Retinal pigment epithelial cell (primary cell): ENCODE measurements at places on chromosomes 12 and 14.

DNA sequence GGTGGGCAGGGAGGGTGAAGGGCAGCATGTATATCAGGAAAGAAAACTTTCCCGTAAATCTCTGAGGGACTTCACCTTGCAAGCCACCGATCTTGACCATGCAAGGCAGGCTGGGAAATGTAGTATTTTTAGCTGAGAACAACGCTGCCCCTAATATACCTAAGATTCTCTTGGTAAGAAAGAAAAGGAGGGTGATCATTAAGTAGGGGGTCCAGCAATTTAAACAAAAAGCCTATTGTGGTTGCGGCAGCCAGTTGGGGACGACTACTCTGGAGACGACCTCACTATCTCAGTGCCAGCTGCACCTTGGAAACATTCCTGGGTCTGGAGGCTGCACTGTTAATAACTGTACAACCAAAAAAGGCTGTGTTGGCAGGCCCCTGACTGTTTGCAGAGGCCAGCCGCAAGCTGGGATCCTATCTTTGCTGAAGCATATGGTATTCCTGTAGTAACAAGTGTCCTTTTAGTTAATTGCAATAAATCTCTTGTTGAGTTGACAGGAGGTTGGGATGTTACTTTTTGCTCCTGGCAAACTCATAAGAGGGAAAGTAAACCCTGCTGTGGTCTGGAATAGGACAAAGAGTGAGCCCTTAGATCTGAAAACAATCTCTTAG lies 6.4 kb downstream of the APOLD1 start:
- no peak for DNase-seq

- DNase-seq = no peak
Observed at GRCh38 chr14:61122862-61123261, 141.8 kb downstream of the SLC38A6 start.

DNA sequence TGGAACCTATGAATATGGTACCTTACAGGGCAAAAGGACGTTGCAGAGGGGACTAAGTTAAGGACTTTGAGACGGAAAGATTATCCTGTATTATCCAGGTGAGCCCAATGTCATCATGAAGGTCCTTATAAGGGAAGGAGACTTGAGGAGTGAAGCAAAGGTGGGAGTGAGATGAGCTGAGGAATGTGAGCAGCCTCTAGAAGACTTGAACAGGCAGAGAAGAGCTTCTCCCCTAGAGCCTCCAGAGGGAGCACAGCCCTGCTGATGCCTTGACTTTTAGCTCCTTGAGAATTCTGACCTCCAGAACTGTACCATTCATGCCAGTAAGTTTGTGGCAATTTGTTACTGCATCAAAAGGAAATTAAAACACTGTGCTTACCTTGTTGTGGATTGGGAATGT lies 41.8 kb upstream of the DCD start:
- DNase-seq = no peak

GRCh38 chr14:105093431-105094192 lies 28.4 kb upstream of the GPR132 start:
- no peak for DNase-seq

DNA sequence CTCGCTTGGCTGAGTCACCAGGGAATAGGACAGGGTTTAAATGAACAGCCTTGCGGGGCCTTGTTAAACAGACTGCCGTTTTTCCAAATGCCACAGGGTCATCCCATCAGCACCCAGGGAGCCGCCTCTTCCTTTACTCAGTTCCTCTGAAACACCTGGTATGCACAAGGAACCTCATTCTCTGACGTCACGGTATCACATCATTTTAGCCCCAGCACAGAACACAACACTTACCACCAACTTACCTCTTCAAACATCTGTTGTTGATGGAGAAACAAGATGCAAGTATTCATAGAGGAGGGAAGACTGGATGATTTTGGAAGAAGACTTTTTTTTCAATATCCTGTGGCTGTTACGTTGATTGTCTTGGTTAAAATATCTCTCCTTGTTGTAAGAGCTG lies 535.3 kb upstream of the TMEM132C start:
- no peak for DNase-seq
